ENCODE measurements at places on chromosomes 4 and X.
A peak's percentile ranks its signal among the peaks of the same experiment; 100 is the strongest.

GRCh38 chr4:118173126-118173525, 138.8 kb downstream of the NDST3 start:
- DNase-seq, result no peak

GRCh38 chr4:182242787-182243186, 415 bp upstream of the TENM3 start:
- no peak for DNase-seq

- DNase-seq, result no peak
Observed at GRCh38 chr4:175961604-175962003, 104.0 kb upstream of the WDR17 start.

- DNase-seq, result no peak
Observed at GRCh38 chrX:77167993-77168392, 279.2 kb upstream of the FGF16 start.

GRCh38 chr4:141121101-141121500, 12.2 kb downstream of the RNF150 start:
- no peak for DNase-seq

DNA sequence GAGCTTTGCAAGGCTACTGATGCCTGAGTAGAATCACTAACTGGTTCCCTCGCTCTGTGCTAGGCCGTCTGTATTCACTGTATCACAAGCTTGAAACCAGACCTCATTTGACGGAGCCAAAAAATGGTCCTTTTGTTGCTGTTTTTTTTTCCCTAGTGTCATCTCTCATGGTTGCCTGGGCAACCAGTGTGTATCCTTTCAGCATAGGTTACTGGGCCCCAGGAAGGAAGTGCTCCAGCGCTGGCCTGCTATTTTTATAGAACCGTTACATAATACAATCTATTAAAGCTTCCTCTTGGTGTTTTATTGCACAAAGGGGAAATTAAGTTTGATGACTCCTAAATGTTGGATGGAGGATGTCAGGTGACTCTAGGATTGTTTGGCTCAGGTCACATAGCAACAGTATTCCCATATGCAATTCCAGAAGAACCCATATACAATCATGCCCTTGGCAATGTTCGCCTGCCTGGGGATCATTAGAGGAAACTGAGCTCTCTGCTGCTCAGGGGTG, 220.4 kb downstream of the SPRY1 start:
- peak; percentile 58 for DNase-seq

DNA sequence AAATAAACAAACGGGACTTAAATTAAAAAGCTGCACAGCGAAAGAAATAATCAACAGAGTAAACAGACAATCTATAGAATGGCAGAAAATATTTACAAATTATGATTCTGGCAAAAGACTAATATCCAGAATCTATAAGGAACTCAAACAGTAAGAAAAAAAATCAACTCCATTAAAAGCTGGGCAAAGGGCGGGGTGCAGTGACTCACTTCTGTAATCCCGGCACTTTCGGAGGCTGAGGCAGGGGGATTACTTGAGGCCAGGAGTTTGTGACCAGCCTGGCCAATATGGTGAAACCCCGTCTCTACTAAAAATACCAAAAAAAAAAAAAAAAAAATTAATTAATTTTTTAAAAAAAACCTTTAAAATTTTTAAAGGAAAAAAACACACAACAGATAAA, 109.0 kb downstream of the ATP11C start:
- DNase-seq, result no peak

- DNase-seq, result no peak
Observed at GRCh38 chrX:70527610-70528345, 83.1 kb downstream of the DLG3 start.

DNA sequence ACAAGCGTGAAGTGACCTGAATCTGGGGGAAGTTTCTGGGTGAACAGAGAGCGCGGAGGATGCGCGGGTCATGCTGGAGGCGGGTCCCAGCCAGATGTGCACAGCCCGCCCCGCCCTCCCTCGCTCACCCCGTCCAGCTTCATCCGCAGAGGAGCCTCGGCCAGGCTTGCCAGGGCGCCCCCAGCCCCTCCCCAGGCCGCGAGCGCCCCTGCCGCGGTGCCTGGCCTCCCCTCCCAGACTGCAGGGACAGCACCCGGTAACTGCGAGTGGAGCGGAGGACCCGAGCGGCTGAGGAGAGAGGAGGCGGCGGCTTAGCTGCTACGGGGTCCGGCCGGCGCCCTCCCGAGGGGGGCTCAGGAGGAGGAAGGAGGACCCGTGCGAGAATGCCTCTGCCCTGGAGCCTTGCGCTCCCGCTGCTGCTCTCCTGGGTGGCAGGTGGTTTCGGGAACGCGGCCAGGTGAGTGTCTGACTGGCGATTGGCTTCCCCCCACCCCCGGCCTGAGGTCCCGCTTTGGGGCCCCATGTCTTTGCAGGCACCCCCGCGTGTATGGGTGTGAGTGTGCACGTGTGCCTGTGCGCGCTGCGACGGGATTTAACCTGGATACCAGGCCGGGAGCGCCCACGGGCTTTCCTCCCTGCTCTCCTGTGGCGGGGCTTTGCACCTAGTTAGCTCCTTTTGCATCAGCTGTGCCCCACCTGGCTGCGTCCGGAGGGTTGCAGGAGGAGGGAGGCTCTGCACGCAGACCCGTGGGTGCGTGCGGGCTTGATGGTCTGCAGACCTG, at the start of gene EGFL6:
Gene EGFL6 (plus strand): TSS at position 123 of the 782 bp plus-strand sequence. CDS start 261 bp downstream, at position 384.
- peak; percentile 26 for DNase-seq

DNA sequence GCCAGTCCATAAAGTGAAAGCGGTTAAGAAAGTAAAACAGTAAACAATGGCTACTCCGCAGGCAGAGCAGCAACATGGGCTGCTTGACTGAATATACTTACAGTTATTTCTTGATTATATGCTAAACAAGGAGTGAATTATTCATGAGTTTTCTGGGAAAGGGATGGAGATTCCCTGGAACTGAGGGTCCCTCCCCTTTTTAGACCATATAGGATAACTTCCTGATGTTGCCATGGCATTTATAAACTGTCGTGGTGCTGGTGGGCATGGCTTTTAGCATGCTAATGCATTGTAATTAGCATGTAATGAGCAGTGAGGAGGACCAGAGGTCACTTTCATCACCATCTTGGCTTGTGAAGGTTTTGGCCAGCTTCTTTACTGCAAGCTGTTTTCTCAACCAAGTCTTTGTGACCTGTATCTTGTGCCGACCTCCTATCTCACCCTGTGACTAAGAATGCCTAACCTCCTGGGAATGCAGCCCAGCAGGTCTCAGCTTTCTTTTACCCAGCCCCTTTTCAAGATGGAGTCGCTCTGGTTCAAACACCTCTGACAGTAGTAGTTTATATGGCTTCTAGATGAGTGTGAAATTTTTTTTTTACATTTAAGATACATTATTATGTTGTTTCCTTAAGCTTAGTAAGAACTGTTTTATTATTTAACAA, 514.8 kb upstream of the TENM3 start:
- DNase-seq, result no peak

- no peak for DNase-seq
Observed at GRCh38 chr4:163535657-163536056, 41.2 kb downstream of the TMA16 start.

GRCh38 chrX:12802741-12803140, 11.5 kb downstream of the PRPS2 start:
- no peak for DNase-seq
